ENCODE measurements at places on chromosomes 5 and 9.

DNA sequence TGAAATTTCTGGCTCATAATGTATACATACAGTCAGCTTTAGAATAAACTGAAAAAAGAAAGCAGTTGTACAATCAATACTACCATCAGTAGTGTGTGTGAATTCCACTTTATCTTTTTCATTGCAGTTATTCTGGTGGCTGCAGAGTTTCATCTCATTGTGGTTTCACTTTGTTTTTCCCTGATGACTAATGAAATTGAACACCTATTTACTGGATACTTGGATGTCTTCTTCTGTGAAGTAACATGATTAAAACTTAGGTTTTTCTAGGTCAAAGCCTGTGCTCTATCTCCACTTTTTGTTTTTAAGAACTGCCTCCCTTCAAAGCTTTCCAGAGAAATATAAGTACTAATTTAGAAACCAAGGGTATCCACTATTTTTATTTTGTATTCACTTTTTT is 174.3 kb downstream of the TRPM3 start:
- peak; percentile 22 for DNase-seq

GRCh38 chr5:83547161-83547560 is 75.6 kb downstream of the VCAN start:
- DNase-seq = peak; percentile 83

- no peak for DNase-seq
These were observed 84.1 kb downstream of the SNX18 start for GRCh38 chr5:54601411-54602230.

- peak; percentile 32 for DNase-seq
These were observed 68.3 kb downstream of the TARS1 start for GRCh38 chr5:33509036-33509435.

GRCh38 chr5:10056228-10056760 is 193.4 kb downstream of the ATPSCKMT start:
- DNase-seq = no peak

DNA sequence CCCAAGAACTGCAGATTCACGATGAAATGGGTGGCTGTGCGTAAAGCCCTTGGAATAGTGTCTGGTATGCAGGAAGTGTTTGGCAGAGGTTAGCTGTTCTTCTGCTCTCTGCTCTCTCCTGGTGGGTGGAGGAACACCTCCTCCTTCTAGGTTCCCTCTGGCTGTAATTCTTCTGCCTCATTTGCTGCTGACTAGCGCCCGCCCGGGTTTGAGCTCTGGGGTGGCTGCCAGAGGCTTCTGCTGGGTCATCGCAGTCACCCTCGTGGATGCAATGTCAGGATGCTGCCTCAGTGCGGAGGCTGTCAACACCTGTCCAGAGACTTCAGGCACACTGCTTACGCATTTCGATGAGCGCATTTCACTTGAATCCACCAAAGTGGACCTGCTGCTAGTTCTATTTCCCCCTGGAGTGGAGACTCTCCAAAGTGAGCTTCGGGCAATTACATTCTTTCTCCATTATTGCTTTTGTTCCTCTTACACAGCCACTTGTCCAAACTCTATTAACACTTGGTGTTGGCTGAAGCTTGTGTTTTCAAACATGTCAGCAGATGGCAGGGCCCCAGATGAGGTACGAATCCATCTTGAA is 11.7 kb downstream of the DOCK2 start:
- peak; percentile 40 for DNase-seq

DNA sequence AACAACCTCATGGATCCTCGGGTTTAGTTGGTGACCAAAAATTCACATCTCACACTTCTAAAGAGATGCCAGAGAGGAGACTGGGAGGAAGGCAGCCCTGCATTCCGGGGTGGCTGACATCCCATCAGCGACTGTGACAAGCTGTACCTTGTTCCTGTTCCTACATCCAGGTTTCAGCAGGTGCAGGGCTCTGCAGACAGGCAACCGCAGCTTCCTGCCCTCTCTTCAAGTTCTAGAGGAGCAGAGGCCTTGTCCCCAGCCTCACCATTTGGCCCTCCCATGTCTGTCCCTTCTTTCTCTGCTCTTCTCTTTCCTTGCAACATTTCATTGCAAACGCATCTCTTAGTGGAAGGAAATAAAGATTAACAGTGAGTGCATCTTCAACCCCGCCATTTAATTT is 454.6 kb downstream of the IRX1 start:
- DNase-seq = no peak

DNA sequence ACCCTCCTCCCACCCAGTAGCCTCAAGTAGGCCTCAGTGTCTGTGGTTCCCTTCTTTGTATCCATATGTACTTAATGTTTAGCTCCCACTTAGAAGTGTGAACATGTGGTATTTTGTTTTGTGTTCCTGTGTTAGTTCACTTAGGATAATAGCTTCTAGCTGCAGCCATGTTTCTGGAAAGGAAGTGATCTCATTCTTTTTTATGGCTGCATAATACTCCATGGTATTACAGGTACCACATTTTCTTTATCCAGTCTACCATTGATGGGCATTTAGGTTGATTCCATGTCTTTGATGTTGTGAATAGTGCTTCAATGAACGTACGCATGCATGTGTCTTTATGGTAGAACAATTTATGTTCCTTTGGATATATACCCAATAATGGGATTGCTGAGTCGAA is 74.8 kb downstream of the SLC12A2 start:
- no peak for DNase-seq

DNA sequence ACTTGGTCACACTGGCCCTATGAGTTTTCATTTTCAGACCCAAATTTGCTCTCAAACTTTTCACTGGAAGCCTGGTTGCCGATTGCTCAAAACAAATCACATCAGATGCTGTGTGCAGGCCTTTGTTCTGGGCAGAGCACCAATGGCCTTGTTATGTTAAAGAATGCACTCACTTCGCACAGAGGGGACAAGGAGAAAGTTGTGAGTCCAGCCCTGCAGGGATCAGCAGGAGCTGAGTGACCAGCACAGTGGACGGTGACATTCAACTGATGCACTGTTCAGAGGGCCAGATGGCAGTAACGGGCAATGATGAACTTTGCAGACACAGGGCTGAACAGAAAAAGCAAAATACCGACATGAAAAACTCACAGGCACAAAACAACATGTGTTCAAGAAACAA is 86.1 kb downstream of the BARX1 start:
- DNase-seq = no peak

GRCh38 chr5:74468421-74468820 is 172.1 kb downstream of the ENC1 start:
- DNase-seq = no peak

GRCh38 chr9:108316630-108317029 is 539.2 kb downstream of the ACTL7B start:
- DNase-seq = no peak

DNA sequence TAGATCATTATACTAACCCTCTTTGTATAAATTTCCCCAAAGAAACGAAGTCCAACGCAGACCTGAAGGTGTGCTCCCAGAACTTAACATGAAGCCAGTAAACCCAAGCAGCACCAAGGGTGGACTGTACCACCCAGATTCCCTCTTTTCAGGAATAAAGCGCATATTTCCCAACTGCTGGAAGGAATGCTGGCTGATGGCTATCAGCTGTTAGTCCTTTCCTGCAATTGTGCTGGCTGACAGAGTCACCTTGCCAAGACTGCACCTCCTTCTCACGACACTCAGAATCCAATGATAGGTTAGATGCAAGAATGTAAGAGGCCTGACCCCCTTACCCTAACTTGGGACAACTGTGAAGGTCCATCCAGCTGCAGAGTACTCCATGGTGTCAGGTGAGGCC is 93.9 kb downstream of the MAPKAP1 start:
- no peak for DNase-seq

DNA sequence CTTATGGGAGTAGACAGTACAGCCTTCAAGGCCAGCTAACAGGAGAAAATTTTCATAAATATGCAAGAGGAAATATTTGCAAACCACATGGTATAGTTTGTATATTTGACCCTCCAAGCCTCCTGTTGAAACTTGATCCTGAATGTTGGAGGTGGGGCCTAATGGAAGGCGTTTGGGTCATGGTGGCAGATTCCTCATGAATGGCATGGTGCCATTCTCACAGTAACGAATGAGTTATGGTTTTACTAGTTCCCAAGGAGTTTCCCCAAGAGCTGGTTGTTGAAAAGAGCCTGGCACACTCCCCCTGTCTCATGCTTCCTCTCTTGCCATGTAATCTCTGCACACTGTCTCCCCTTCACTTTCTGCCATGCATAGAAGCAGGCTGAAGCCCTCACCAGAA is 3.3 kb upstream of the PAIP1 start:
- peak; percentile 69 for DNase-seq
